ENCODE measurements at places on chromosomes 5 and 9. TPM values are rescaled to one million over a fixed set of nuclear protein-coding genes. Genes with fewer than 3 reads are reported as not detected.

Gene TBC1D9B
- total RNA-seq = 131 TPM

Gene ARHGEF37
- total RNA-seq = 3.2 TPM

Gene FCN1
- total RNA-seq = not detected

Gene ADRA1B
- total RNA-seq = 8.3 TPM

Gene AQP3
- total RNA-seq = 1.0 TPM

Gene CCL27
- total RNA-seq = 0.95 TPM

Gene NPR3
- 0.10 TPM for total RNA-seq

Gene HTR4
- total RNA-seq = not detected

Gene ALDH1A1
- total RNA-seq = 0.54 TPM

DNA sequence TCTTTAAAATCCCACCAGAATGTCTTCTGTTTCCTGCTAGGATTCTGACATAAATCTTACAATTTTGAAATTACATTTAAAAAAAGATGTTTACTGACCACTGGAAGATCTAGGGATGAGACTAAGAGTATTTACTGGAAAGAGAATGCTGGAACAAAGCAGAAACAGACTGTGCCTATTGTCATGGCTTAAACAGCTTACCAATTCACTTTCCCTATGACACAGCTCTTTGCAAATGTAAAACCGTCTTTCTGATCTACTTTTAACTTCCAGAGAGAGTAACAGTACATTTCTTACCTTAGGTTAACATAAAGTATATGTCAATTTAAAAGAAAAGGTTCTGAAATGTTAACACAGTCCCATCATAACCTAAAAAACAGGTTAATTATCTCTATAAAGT is 10.7 kb downstream of the GIN1 start:
- DNase-seq = no peak

GRCh38 chr5:179272326-179273072 is 72.8 kb downstream of the ADAMTS2 start:
- no peak for DNase-seq

- DNase-seq = no peak
Observed at GRCh38 chr9:125805057-125805456, 57.9 kb downstream of the PBX3 start.

DNA sequence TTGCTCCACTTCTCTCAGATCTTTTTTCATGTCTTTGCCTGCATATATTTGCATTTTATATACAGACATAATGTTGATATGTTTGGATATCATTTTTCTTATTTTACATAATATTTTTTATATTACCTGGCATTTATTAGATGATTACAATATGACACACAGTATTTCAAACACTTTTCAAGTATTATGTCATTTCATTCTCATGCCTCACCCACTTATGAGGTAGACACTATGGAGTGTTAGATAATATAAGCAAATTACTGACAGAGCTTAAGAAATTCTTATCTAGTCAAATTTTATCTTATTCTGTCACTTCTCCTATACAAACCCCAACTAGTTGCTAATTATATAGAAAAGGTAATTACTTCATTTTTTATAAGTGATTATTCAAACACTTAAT is 11.1 kb downstream of the LURAP1L start:
- no peak for DNase-seq

DNA sequence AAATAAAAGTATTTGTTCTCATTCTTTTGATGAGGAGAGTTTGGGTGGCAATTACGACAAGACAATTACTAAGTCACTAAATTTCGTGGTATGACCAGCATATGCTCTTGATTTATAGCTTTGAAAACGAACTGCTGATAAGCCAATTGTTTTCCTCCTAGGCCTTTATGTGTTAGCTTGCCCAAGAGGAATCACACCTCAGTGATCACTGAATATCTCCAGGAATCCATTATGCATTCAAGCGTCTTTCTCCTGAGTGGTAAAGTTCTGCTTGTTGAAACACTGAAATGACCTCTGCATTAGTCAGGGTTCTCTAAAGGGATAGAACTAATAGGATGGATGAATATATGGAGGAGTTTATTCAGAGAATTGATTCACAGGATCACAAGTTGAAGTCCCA is 677.7 kb upstream of the MEF2C start:
- DNase-seq = no peak

- no peak for DNase-seq
Observed at GRCh38 chr5:159644053-159644452, 272.2 kb upstream of the ADRA1B start.

DNA sequence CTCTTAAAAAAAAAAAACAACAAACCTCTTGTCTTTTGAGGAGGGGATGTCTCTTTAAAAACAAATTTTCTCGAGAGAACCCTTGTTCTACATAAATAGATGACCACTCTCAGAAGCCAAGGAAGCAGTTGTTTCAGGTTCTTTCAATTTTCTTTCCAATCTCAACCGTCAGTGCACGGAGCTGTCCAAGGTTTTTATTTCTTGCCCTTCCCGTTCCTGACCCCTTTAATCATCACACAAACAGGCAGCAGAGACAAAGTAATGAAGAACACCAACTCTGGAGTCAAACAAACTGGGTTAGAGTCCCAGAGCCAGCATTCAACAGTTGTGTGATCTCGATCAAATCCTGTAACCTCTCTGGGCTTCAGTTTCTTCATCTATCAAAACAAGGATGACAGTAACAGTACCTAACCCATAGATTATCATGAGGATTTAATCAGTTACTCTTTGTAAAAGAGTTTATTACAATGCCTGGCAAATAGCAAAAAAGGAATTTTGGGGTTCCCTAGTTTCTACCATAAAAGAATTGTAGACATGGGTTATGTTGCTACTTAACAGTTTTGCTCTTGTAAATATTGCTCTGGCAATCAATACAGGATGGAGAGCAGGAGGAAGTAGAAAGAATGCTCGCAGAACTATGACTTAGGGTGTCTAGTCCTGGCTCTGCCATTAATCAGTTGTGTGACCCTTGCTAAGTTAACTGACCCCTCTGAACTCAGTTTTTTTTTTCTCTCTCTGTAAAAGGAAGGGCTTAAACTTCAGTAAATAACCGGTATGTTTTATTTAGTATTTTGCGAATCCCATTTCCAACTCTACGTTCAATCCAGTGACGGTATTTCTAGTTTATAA is 1.0 kb upstream of the NIM1K start:
- no peak for DNase-seq

DNA sequence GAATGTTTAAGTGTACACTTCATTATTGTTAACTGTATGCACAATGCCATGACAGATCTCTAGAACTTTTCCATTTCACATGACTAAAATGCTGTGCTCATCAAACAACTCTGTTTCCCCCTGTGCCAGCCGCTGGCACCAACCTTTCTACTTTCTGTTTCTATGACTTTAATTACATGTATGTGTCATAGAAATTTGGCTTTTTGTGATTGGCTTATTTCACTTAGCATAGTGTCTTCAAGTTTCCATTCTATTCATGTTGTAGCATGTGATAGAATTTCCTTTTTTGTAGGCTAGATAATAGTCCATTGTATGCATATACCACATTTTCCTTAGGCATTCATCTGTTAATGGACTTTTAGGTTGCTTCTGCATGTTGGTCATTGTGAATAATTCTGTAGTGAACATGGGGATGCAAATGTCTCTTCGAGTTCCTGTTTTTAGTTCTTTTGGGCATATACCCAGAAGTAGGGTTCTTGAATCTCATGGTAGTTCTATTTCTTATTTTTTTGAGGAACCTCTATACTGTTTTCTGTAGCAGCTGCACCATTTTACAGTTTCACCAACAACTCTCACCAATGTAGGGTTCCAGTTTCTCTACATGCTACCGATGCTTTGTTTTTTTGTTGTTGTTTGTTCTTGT is 184.4 kb upstream of the DMRT1 start:
- DNase-seq = no peak

DNA sequence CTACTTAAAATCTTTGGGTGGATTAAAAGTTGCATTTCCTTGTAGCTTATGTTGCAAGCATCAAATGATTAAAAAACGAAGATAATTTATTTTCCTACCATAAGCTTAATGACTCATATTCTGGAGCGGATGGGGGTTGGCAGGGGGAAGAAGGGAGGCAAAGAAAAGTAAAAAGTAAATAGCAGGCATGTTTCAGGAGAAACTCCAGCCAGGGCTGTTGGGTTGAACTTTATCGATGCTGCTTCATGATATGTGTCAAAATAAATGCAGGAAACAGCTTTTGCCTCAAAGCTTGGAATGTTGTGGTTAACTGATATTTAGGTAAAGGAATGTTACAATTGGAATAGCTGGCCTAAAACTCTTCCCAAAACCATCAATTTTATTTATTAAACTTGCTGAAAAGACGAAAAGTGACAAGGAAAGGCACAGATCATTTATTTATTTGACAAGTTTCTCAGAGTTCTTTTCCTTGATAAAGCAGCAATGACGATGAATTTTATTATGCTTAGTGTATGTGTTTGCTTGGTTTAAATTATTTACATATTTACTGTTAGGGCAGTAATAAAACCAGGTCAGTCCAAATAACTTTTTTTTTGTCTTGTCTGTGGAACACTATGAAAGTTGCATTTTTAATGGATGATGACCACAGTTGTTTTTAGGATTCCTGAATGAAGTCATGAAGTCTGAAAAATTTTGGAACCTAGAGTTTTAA is 177.9 kb downstream of the PCSK1 start:
- DNase-seq = peak; percentile 73

GRCh38 chr9:126198854-126199253 is 127.8 kb upstream of the MVB12B start:
- no peak for DNase-seq

GRCh38 chr9:36584620-36585460 is 12.1 kb downstream of the MELK start:
- DNase-seq = no peak

DNA sequence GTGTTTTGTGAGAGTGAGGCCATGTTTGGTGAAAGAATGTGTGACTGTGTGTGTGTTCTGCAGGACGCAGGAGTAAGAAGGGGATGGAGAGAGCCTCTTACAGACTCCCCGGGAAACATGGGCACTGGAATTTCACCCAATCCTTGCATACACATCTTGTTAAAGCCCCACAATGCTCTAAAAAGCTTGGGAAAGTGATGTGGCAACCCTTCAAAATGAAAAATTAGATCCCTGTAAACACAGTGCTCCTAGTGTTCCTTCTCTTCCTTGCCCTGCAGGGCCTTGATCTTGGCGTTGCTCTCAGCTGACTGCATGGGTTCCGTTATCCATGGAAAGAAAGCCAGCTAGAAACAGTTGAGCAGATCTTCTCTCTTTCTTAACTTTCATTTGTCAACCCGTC is 701.7 kb downstream of the SEMA5A start:
- no peak for DNase-seq

- DNase-seq = no peak
Observed at GRCh38 chr9:134474055-134474370, 147.8 kb downstream of the RXRA start.

GRCh38 chr5:102106599-102106998 is 189.5 kb downstream of the SLCO4C1 start:
- DNase-seq = no peak

- no peak for DNase-seq
Observed at GRCh38 chr9:114824110-114824509, 18.3 kb upstream of the TNFSF15 start.

DNA sequence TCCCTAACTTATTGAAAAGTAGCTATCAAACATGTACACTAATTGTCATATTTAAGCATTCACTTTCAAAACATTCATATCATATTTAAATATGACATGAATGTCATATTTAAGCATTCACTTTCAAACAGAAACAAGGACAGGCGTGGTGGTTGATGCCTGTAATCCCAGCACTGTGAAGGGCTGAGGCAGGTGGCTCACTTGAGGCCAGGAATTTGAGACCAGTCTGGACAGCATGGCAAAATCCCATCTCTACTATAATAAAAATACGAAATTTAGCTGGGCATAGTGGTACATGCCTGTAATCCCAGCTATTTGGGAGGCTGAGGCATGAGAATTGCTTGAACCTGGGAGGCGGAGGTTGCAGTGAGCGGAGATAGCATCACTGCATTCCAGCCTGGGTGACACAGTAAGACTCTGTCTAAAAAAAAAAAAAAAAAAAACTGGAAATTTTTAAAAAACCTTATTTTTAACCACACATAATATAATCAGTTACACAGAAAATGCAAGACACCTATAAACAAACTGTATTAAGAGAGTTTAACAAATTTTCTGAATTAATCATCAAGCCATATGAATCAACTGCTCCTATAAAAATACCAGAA is 88.1 kb downstream of the LPAR1 start:
- DNase-seq = no peak

All from Panc1 (cell line).